CD4-positive, alpha-beta T cell (primary cell): ENCODE measurements at places on chromosomes 13 and 19.

GRCh38 chr13:25840931-25841330, 210.9 kb downstream of the SHISA2 start:
- H3K27me3 ChIP-seq, result no peaks in the 10 kb centered on the region
- no peaks in the 10 kb centered on the region for H3K36me3 ChIP-seq
- no peak overlapping the region for H3K27ac ChIP-seq
- DNase-seq, result no peak
- H3K4me1 ChIP-seq, result no peaks in the 10 kb centered on the region

DNA sequence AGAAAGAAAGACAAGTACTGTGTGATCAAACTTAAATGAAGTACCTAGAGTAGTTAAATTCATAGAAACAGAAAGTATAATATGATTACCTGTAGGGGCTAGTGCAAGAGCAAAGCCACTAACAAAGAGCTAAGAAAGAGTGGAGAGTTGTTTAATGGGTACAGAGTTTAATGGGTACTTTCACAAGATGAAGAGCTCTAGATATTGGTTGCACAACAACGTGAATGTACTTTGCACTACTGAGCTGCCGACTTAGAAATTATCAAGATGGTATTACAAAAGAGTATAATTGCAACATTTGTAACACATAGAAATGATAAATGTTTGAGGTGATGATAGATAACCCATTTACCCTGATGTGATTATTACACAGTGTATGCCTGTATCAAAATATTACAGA, 140.3 kb upstream of the GPC6 start:
- H3K27ac ChIP-seq, result no peak overlapping the region
- no peak overlapping the region for H3K4me3 ChIP-seq
- no peaks in the 10 kb centered on the region for H3K4me1 ChIP-seq
- H3K27me3 ChIP-seq, result no peaks in the 10 kb centered on the region
- H3K36me3 ChIP-seq, result no peaks in the 10 kb centered on the region

DNA sequence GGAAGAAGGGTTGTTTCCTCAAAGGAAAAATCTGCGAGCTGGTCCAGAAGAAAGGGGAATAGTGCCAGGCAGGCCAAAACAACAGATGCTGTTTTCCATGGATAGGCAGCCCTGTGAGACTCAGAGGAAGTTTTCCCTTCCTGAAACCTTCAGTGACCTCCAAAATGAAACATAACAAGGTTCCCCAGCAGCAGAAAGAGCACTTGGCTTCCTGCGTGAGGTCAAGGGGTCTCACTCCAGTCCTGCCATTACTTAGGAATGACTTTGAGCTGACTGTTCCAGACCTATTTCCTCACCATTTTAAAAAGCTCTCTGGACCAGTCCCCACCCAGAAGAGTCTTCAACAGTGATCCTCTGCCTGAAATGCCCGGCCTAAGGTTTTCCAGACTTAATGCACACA, 104.6 kb upstream of the IPO5 start:
- no peaks in the 10 kb centered on the region for H3K4me1 ChIP-seq
- no peaks in the 10 kb centered on the region for H3K36me3 ChIP-seq
- DNase-seq, result no peak
- H3K4me3 ChIP-seq, result no peak overlapping the region
- H3K27ac ChIP-seq, result no peak overlapping the region

GRCh38 chr19:35689836-35690235, 14.5 kb upstream of the ZBTB32 start:
- no peak overlapping the region for H3K27ac ChIP-seq
- no peak overlapping the region for H3K4me3 ChIP-seq
- DNase-seq, result no peak
- H3K4me1 ChIP-seq, result peaks cover 5% of the 10 kb centered on the region
- H3K36me3 ChIP-seq, result no peaks in the 10 kb centered on the region
- H3K27me3 ChIP-seq, result no peaks in the 10 kb centered on the region

GRCh38 chr13:69180034-69180433, 927.6 kb upstream of the ATXN8OS start:
- no peaks in the 10 kb centered on the region for H3K4me1 ChIP-seq
- DNase-seq, result no peak
- H3K4me3 ChIP-seq, result no peak overlapping the region
- H3K27me3 ChIP-seq, result no peaks in the 10 kb centered on the region
- H3K27ac ChIP-seq, result no peak overlapping the region

DNA sequence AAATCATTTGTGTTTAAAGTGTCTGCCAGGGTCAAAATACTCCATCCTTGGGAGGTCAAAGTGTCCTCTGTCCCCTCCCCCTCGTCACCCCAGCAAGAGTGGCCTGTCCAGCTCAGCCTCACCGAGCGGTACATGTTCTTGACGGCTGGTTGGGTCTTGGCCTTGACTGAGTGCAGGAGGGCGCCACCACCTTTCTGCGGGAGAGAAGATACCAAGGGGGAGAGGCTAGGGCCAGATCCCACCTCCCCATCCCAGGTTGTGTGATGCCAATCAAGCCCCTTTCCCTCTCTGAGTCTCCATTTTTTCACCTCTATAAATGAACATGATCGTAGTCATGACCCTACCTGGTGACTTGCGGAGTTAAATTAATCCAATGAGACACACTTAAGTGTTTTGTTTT, 6.1 kb downstream of the CRB3 start:
- DNase-seq, result no peak
- H3K27me3 ChIP-seq, result no peaks in the 10 kb centered on the region
- H3K4me1 ChIP-seq, result peaks cover under 1% of the 10 kb centered on the region
- no peak overlapping the region for H3K27ac ChIP-seq
- H3K36me3 ChIP-seq, result peaks cover 53% of the 10 kb centered on the region

- peak; percentile 78 for DNase-seq
- no peaks in the 10 kb centered on the region for H3K27me3 ChIP-seq
- H3K27ac ChIP-seq, result peak overlapping the region; percentile 89
- peaks cover 5% of the 10 kb centered on the region for H3K36me3 ChIP-seq
- peak overlapping the region; percentile 96 for H3K4me3 ChIP-seq
- peaks cover 36% of the 10 kb centered on the region for H3K4me1 ChIP-seq
These were observed 689 bp downstream of the ING1 start for GRCh38 chr13:110713981-110714796.

- H3K27ac ChIP-seq, result no peak overlapping the region
- no peak for DNase-seq
- no peaks in the 10 kb centered on the region for H3K36me3 ChIP-seq
- H3K4me1 ChIP-seq, result no peaks in the 10 kb centered on the region
- no peak overlapping the region for H3K4me3 ChIP-seq
These were observed 299.3 kb upstream of the SLITRK6 start for GRCh38 chr13:86098511-86098910.

DNA sequence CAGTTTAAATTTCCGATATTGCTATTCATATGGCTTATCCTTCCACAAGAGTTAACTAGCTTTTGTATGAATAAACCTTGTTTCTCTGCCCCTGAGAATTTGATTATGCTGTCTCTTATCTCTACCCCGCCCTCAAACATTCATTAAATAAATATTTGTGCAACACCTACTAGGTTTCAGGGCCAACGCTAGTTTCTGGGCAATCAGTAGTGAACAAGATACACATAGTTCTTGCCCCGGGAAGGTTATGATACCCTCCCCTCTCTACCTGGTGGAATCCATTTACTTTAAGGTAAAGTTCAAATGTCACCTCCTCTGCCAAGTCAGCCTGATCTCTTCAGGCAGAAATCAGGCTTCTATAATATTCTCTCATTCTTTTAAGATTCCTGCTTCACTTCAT, 16.6 kb upstream of the USP12 start:
- H3K27ac ChIP-seq, result no peak overlapping the region
- no peaks in the 10 kb centered on the region for H3K36me3 ChIP-seq
- no peak overlapping the region for H3K4me3 ChIP-seq
- no peaks in the 10 kb centered on the region for H3K4me1 ChIP-seq

- no peak for DNase-seq
- no peaks in the 10 kb centered on the region for H3K4me1 ChIP-seq
- peaks cover 5% of the 10 kb centered on the region for H3K36me3 ChIP-seq
These were observed 88.9 kb downstream of the WDFY2 start for GRCh38 chr13:51673165-51673564.

DNA sequence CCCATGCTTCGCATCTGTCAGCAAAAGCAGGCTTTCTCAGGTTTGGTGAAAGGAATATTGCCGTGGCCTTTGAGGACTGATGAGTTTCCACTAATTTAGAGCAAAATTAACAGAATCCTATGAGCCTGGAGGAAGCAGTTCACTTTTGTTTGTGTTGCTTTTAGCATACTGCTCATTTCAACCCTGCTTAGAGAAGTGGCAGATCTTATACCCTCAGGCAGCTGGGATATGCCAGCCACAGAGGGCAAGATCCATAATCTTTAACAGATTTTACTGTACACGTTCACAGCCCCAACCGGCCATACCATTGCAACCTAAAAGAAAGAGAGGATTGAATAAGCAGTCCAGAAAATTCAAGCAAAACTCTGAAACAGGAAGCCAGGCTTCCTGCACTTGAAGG, 60.5 kb downstream of the COL4A2 start:
- no peaks in the 10 kb centered on the region for H3K4me1 ChIP-seq
- no peaks in the 10 kb centered on the region for H3K27me3 ChIP-seq
- DNase-seq, result no peak
- no peaks in the 10 kb centered on the region for H3K36me3 ChIP-seq

DNA sequence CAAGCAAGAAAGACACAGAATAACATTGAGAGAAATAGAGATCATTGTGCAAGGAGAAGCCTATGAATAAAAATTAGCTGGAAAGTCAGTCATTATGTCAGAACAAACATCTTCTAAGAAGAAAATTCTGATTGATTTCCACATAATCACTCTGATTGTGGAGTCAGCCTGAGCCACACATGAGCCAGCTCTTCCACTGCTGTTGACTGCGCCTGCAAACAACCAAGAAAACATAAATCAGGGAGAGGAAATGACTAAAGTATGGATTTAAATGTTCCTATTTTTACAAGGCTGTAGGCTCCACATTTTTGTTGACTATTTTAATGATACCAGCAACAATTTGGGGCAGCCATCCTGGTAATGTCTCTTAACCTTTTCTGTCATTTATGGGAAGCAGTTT, 962.3 kb downstream of the EFNB2 start:
- DNase-seq, result no peak
- H3K27me3 ChIP-seq, result no peaks in the 10 kb centered on the region
- no peaks in the 10 kb centered on the region for H3K36me3 ChIP-seq
- H3K4me1 ChIP-seq, result no peaks in the 10 kb centered on the region

GRCh38 chr13:110485604-110486003, 75.9 kb downstream of the RAB20 start:
- no peak overlapping the region for H3K27ac ChIP-seq
- H3K27me3 ChIP-seq, result no peaks in the 10 kb centered on the region
- no peaks in the 10 kb centered on the region for H3K4me1 ChIP-seq
- no peak for DNase-seq

GRCh38 chr19:51514866-51515481, 13.4 kb upstream of the SIGLEC12 start:
- H3K4me1 ChIP-seq, result no peaks in the 10 kb centered on the region
- H3K36me3 ChIP-seq, result no peaks in the 10 kb centered on the region
- H3K27me3 ChIP-seq, result no peaks in the 10 kb centered on the region
- H3K27ac ChIP-seq, result no peak overlapping the region
- H3K4me3 ChIP-seq, result no peak overlapping the region

GRCh38 chr13:43269037-43269481, 245.7 kb downstream of the DNAJC15 start:
- DNase-seq, result no peak
- H3K36me3 ChIP-seq, result no peaks in the 10 kb centered on the region

GRCh38 chr19:15989889-15990288, 41.1 kb downstream of the OR10H4 start:
- H3K27ac ChIP-seq, result no peak overlapping the region
- H3K27me3 ChIP-seq, result peaks cover 22% of the 10 kb centered on the region
- no peak overlapping the region for H3K4me3 ChIP-seq
- H3K4me1 ChIP-seq, result no peaks in the 10 kb centered on the region

DNA sequence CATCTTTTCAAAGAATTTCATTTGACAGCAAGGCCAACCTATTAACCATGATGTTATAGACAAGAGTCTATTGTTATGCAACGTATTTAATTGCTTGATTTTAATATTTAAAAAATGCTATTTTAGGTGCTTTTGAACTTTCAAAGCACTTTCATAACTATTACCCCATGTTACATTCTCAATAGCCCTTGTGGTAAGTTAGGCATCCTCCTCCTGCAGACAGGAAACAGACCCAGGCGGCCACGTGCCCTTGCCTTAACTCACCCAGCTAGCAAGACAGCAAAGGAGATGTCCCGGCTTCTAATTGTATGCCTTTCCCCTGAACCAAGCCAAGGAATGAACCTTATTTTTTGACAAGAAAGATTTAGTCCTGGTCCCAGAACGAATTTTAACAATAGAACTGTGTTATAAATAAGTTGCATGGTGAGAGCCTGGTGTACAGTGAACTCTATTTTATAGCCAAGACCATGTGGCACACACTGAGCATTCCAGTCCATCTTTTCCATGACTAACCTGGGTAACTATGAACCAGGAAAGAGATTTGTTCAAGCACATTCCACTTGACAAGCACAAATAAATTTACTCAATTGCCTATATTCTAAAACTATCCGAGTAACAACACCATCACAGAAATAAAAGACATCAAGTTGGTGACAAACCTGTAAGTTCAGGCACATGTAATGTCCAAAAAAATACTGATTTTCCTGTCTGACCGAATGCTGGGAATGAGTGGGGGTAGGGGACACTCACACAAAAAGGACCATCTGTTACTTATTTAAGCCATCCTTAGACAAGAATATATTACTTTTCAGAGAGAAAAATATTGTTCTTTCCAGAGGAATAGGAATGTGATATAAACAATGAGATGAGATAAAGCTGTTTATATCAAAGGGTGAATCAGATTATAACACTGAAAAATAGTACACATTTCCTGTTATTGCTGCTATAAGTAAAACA, 163.0 kb downstream of the EFNB2 start:
- no peaks in the 10 kb centered on the region for H3K36me3 ChIP-seq
- no peak for DNase-seq
- H3K27me3 ChIP-seq, result no peaks in the 10 kb centered on the region
- no peak overlapping the region for H3K4me3 ChIP-seq
